ENCODE measurements at places on chromosomes 2 and 18. TPM values are rescaled to one million over a fixed set of nuclear protein-coding genes. Genes with fewer than 3 reads are reported as not detected.

The SLC30A3 gene
- polyA plus RNA-seq: 0.08 TPM

The GRB14 gene
- polyA plus RNA-seq: 2.8 TPM

The MC2R gene
- not detected for polyA plus RNA-seq

The CGREF1 gene
- polyA plus RNA-seq: 5.0 TPM

The MPPE1 gene
- polyA plus RNA-seq: 23.2 TPM

The MYOM1 gene
- polyA plus RNA-seq: 5.1 TPM

The MYO7B gene
- polyA plus RNA-seq: 2.1 TPM

The MAB21L4 gene
- 0.48 TPM for polyA plus RNA-seq

The CNGA3 gene
- polyA plus RNA-seq: 0.31 TPM

Measured in adipose tissue (tissue), 3 donors.